ENCODE measurements at places on chromosomes 2 and 18.

DNA sequence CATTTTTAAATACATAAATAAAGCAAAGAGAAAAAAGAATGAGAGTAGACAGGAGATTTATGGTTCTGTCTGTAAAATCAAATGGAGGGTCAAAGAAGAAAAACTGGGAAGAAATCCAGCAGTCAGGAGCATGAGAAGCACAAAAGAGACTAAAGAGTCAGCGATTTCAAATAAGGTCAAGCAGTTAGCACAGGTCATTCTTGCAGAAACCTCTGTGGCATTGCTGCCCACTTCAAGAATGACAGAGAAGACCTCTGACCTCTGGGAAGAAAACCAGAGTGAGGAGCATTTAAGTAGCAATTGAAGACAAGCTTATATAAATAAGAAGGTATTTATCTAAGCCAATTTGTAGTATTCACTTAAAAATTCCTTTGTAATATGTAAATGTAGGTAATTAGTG lies 172.0 kb upstream of the SPOPL start:
- DNase-seq = no peak

GRCh38 chr18:5705393-5705792 lies 161.6 kb upstream of the EPB41L3 start:
- no peak for DNase-seq

DNA sequence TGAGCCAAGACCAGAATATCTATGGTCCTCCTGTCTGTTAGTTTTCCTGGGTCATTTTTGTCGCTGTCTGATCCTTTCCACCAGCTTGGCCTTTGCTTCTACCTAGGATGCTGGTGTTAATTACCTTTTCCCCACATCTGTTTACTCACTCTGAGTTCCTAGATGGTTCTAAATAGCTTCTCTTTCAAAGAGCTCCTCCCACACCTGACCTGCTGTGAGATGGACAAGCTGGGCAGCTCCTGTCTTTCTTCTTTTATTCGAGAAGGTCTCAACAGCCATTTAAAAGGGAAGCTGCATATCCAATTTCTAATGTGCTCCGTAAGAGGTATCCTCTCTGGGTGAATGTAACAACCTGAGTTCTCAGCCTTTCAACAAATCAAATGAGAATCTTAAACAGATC lies 156.2 kb downstream of the HRH4 start:
- DNase-seq = peak; percentile 34

DNA sequence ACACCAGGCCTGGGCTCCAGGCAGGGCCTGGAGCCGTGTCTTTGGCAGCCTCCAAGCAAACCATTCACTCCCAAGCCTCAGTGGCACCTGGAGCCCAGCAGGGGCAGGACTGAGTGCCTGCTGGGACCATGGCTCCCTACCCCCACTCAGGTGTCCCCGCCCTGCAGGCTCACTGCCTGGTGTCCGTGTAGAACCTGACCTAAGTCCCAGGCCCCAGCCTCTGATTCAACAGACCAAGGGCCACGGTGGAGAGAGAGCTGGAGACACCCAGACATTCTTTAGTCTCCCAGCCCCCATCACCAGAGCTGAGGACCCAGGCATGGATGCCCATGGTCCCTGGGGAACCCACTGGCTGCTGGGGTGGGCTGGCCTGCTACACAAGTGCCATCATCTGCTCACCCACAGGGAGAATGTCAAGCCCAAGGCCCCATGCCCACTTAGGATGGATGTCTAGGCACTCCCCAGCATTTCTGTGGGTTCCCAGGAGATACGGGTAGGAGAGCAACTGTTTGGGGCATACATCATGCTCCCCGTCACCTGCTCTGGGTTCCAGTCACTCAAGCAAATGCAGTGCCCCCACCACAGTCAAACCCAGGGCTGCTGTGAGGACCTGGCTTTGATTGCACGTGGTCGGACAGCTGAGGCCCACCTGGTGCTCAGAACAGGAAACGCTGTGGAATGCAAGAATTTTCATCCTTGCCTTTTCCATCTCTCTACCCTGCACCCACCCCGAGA lies 42.9 kb upstream of the ATG16L1 start:
- no peak for DNase-seq

GRCh38 chr2:75450068-75450467 lies 110.7 kb downstream of the EVA1A start:
- DNase-seq = no peak

- no peak for DNase-seq
Measured at GRCh38 chr2:3160751-3161330, 216.8 kb downstream of the EIPR1 start.

DNA sequence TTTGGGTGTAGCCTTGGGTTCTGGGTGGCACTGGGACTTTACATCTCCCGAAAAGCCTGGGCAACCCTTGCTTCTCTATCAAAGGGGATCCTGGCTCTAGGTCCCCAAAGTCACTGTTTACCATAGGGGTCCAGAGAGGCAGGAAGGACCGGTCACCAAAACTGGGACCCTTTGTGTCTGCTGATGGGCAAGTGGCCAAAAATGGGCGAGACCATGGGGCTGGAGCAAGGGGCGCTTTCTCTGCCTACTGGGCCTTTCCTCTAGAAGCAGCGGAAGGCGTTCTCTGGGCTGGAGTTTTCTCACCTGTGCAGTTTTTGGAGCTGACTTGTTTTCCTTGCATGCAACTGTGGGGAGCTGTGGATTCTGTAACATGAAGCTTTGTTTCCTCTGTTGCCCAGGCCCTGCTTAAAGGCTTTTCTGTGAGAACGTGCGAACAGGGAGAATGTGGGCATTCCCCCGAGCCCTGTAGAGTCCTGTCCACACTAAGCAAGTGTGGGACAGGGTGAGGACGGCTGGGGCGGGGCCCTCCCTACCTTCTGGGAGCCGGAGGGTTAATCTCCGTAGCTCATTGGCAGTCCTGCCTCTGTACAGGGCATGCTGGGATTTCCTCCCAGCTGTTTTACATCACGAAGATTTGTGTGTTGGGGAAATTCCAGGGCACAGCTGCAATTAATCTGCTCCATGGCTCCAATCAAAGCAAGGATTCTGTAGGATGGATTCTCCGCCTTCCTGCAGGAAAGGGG lies 50.2 kb downstream of the TGOLN2 start:
- DNase-seq = no peak

- DNase-seq = no peak
Measured at GRCh38 chr2:12416600-12416999, 300.1 kb upstream of the TRIB2 start.

- no peak for DNase-seq
Measured at GRCh38 chr2:181673173-181673572, 7.1 kb downstream of the NEUROD1 start.

GRCh38 chr2:20429528-20429927 lies 17.3 kb upstream of the RHOB start:
- DNase-seq = no peak

DNA sequence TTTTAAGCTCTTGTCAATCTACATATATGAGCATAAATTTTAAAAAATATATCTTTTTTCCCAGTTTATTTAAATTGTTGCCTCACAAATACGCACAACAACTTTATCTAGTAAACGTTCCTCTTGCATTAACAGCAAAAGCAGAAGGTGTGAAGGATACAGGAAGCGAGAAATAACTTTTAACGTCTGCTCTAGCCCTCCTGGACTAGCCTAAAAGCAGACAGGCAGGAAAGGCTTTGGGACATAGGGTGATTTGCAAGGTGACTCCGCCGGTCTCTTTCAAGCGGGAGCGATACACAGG lies 434 bp upstream of the DUSP19 start:
- no peak for DNase-seq

- no peak for DNase-seq
Measured at GRCh38 chr18:45227001-45227742, 388.1 kb upstream of the SLC14A2 start.

GRCh38 chr2:138997856-138998517 lies 217.8 kb upstream of the NXPH2 start:
- no peak for DNase-seq

DNA sequence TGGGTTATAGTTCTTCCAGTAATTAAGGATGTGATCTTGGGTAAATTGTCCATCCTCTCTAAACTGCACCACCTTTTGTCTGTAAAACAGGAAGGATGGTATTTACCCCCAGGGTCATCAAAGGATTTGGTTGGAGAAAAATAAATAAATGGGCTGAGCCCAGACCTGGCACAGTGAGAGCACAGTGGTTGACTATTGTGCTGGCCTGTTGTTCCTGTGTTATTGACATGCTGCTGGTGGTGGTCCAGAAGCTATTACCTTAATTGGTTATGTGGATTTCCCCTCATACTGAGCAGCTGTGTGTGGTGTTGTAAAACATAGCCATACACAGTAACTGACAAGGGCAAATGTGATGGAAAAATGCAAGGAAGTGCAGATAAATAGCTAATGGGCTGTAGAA lies 746 bp upstream of the IL37 start:
- no peak for DNase-seq

DNA sequence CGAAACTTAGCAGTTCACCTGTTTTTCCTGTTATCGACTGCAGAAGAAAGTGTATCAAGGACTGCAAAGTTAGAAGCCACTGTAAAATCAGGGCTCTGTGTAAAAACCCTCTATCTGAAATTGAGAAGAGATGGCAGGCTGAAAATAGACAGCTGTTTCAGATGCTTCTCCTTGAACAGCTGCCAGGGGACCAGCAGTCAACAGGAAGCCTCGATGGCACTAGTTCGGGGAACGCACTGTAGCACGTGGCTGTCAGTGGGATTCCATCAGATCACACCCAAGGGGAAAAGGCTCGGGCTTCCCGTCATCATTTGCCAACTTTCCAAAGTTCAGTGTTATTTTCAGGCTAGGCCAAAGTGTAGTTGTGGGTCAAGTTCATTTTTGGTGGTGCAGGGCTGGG lies 316.9 kb downstream of the TXNL1 start:
- no peak for DNase-seq

- DNase-seq = no peak
Measured at GRCh38 chr2:240244543-240244942, 104.1 kb upstream of the OTOS start.

DNA sequence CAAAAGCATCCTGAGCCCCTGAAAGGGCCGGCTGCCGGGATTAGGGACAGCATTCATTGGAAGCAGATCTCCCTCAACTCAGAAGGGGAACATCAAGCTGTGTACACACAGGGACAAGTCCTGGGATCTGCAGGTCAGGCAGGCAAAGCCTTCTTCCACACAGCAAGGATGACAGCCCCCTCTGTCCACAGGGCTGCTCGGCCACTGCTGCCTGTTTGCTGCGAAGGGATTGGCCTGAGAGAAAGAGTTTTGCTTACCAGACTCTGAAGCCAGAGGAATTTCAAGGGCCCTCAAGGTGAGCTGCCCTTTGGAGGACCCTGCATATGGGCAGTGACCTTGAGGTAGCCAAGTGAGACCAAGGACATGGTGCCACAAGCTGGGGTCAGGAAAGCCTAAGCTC lies 11.1 kb downstream of the ZBTB7C start:
- DNase-seq = no peak

GRCh38 chr2:241225545-241225944 lies 37.1 kb downstream of the ANO7 start:
- no peak for DNase-seq

GRCh38 chr2:240930631-240931318 lies 24.6 kb downstream of the CROCC2 start:
- DNase-seq = no peak

DNA sequence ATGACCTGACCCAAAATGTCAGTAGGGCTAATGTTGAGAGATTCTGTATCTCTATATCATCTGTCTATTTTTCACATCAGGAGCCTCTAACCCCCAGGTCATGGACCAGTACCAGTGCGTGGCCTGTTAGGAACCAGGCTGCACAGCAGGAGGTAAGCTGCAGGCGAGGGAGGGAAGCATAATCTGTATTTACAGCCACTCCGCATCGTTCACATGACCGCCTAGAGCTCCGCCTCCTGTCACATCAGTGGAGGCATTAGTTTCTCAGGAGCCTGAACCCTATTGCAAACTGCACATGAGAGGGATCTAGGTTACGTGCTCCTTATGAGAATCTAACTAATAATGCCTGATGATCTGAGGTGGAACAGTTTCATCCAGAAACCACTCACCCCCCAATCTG lies 180.6 kb downstream of the RDH14 start:
- DNase-seq = no peak

DNA sequence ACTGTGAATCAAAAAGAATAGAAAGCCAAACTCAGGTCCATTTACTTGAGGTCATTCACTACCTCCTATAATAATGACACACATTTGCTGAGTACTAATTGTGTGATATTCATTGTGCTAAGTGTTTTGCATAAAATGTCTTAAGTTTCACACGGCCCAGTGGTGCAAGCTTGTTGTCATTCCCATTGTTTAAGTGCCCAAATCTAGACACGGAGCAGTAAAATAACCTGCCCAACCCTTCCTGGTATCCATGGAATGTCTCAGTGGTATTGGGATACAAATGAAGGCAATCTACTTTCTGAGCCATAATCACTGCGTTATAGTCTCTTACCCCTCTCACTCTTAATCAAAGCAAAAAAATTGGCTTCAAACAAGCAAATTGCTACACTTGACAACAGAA lies 233.3 kb downstream of the NCKAP5 start:
- DNase-seq = no peak

DNA sequence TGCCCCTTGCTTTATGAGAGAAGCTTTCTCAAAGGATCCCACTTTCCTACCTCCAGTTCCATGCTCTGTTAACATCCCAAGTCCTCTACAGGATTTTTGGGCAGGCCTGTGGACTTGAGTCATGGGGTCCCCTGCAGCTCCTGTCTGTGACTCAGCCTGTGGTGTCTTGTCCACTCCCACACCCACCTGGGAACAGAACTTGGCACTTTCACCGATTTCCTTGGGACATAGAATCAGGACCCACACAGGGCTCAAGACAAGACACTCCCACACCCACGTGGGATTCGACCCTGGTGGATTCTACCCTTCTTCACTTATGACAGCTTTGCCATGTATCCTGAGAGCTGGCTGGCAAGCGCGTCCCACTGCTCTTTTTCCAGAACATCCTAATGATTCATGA lies 30.7 kb upstream of the HDAC4 start:
- no peak for DNase-seq

DNA sequence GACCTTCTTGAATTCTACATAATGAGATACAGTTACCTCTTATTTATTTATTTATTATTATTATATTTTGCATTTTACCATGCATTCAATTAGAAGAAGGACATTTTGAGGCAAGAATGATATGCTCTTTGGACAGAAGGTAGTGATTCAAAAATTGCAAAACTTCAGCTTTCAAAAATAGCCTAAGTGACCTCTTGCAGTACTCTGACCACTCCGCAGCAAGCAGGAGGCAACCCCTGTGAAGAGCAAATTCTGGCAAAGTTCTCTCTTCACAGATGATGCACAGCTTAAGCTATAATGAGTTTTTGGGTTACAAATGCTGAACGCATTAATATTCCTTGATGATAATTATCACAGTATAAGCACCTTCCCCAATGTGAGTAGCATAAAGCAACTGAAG lies 170.0 kb downstream of the ZNF521 start:
- no peak for DNase-seq

DNA sequence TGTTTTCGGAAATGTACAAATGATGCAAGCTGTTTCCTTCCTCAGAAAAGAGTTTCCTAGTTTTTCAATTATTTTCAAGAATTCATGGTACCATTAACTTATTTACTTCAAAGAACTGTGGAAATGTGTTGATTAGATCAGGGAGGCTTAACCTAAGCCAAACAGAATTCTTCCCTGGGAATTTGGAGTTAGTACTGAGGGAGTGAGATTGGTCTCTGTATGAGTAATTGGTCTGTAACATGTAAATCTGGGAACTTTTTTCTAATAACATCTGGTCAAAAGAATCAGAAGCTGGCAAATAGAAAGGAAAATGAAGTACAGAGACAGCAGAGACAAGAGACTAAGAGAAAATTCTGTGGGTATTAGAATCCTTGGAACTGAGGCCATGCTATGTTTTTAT lies 145.8 kb downstream of the BABAM2 start:
- DNase-seq = no peak

Measured in NCI-H1417 treated with DMSO at 0.1 percent for 48 hours (cell line).